ENCODE measurements at places on chromosomes 16 and 17.

DNA sequence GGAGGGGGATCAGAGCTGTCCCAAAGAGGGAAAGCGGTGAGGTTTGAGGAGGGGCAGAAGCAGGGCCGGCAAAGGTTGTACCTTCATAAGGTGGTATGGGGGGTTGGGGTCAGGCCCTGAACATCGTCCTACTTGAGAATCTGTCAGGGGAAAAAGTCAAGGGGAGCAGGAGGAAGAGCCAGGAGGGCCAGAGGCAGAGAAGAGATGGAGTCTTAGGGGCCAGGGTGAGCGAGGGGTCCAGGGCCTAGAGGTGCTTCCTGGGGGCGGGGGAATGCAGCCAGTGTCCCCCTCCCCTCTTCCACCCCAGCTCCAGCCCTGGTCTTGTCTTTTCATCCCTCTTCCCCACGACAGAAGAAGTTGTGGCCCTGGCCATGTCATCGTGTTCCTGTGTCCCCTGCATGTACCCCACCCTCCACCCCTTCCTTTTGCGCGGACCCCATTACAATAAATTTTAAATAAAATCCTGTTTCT is 1.3 kb upstream of the PRRT2 start:
- DNase-seq, result no peak

DNA sequence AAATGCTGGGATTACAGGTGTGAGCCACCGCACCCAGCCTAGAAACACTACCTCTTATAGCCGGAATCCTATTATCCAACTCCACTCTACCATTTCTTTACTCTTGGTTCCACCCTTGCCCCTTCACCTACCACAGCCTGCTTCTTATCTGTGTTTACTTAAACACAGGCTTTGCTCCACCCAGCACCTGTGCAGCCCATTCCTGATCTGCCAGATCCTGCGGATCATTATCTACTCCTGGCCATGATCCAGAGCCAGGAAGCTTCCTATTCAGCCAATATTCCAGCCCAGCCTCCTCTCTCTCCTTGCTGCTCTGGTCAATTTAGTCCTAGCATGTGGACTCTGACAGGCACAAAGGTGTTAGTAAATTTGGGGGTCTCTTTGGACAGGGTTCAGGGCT is 98.8 kb upstream of the MED13 start:
- DNase-seq, result peak; percentile 10

- peak; percentile 85 for DNase-seq
These were observed at the start of gene METRN for GRCh38 chr16:714558-715476. TSS of gene METRN (plus strand) at chr16:715118. CDS start at chr16:715290, 172 bp downstream.

GRCh38 chr16:69903865-69904415 is 47.2 kb upstream of the CLEC18A start:
- no peak for DNase-seq

- no peak for DNase-seq
These were observed 652 bp downstream of the VPS35L start for GRCh38 chr16:19555938-19556771.

DNA sequence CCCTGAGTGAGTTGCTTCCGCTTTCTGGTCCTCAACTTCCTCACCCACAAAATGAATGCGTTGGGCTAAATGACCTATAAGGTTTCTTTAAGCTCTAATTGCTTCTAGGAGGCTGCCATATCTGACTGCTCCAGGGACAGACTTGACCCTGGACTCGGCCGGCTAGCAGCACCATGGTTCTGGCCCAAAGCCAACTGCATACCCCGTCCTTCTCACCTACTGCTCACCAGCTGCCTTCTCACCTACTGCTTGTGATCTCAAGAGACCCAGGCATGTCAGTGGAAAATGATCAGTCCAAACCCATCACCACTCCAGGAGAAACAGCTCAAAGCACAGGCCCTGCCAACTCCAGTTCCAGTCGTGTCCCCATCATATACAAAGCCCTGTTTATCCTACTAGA is 124.3 kb upstream of the IRX5 start:
- DNase-seq, result no peak

DNA sequence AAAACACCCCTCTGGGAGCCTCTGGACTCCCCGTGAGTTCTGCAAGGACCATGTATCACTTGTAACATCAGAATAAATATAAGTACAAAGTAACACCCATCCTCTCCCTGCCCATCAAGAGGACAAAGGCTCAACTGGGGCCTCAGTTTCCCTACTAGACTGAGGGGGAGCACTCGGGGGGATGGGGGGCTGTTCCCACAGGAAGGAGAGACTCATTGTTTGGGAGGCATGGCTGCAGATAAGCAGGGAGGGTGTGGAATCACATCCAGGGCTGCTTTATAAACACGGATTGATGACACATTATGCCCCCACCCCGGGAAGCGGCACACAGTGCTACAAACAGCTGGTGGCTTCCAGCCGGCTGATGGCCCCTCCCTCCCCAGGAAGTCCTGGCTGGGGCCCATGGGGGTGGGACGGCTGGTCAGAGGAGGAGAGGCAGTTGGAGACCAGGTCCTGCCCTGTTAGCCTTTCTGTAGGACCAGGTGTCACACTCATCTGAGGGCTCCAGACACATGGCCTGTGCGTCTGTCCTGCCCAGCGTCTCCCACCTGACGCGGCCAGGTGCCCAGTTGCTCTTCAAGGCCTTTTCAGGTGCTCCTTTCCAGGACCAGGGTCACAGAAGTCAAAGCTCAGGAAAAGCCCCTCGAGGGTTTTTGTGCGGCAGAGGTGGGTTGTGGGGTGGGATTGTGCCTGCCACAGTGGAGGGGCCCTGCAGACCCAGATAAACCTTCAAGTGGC is 1.3 kb upstream of the MPG start:
- DNase-seq, result no peak

- no peak for DNase-seq
These were observed 849 bp downstream of the PRR29 start for GRCh38 chr17:63998721-63999679.

DNA sequence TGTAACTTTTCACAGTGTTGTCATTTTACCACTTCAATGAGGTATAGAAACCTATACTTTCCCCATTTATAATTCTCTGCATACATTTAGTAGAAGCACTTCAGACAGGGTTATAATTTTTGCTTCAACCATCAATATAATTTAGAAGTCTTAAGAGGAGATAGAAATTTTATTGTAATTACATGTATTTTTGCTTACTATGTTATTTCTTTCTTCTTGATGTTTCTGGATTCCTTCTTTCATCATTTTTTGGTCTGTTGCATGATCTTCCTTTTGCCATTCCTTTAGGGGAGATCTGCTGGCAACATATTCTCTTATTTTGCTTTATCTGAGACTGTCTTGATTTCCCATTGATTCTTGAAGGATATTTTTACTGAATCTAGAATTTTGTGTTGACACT is 31.1 kb downstream of the SPECC1 start:
- DNase-seq, result no peak

GRCh38 chr16:85377388-85378144 is 235.6 kb upstream of the GSE1 start:
- DNase-seq, result no peak

DNA sequence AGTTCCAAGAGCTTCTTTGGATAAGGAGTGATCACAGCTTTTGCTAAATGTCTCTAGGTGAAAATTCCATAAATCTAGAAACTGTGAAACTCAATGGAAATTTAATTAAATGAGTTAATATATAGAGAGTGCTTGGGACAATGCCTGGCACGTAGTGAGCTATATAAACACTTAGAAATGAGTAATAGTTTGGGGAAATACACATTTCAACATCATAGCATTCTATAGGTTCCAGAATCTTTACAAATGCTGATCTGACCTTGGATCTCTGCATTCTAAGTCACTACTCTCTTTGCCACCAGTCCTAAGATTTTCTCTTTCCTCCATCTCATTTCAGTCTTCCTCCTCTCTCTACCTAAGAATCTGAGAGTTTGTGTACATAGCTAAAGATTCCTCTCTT is 175.6 kb downstream of the SOX9 start:
- no peak for DNase-seq

DNA sequence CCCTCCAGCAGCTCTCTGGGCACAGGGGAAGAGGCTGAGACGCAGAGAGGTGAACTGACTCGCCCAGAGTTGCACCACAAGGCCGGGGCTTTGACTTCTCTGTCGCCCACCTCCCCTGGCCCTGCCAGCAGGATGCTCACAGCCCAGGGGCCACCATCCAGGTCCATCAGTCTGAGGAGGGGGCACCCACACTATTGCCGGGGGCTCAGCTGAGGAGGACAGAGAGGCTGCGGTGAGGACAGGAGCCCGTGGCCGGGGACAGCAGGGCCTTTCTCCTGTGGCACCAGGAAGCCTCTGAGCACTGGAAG is 32.6 kb downstream of the KDM8 start:
- DNase-seq, result no peak

DNA sequence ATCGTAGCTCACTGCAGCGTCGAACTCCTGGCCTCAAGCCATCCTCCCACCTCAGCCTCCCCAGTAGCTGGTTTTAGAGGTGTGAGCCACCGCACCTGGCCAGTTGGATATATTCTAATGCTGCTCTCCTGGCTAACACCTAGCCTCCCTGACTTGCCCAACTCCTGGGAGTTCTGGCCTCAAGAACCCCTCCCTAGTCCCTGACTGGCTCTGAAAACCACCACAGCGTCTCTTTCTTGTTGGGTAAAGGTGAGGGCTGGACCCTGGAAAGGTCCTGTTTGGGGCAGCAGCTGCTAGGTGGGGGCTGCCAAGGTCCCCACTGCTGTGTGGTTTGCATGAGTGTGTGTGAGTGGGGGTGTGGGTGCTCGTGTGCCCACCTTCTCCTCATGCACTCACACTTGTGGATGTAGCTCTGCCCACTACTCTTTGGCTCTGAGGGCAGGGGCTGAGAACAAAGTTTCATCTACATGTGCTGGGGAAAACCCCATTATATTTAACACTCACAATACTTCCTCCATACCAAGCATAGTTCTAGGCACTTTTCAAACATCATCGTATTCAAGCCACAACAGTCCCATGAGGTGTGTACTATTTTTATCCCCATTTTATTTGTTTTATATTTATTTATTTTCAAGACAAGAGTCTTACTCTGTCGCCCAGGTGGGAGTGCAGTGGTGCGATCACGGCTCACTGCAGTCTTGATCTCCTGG is 7.1 kb upstream of the SPNS3 start:
- no peak for DNase-seq

GRCh38 chr16:31429314-31429713 is 1.2 kb upstream of the COX6A2 start:
- no peak for DNase-seq

GRCh38 chr17:82376042-82376730 is 4.6 kb downstream of the UTS2R start:
- no peak for DNase-seq

GRCh38 chr16:67387479-67388079 is 5.7 kb downstream of the TPPP3 start:
- DNase-seq, result no peak

DNA sequence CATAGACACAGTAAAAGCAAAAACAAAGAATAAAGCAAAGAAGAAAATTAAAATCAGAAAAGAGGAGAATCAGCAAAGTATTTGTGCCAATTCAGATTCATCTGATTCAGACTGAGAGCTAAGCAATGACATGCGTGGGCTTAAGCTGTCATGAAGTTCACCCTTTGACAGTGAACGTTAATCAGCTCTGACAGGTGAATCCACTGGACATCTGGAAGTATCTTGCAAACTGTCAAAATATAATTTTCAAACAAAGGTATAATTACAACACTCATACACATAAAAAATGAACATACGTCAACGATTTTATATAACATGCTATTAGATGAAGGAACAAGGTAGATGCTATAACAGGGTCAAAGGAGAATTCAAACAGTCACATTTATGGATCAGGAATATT is 596.3 kb upstream of the SALL1 start:
- no peak for DNase-seq

DNA sequence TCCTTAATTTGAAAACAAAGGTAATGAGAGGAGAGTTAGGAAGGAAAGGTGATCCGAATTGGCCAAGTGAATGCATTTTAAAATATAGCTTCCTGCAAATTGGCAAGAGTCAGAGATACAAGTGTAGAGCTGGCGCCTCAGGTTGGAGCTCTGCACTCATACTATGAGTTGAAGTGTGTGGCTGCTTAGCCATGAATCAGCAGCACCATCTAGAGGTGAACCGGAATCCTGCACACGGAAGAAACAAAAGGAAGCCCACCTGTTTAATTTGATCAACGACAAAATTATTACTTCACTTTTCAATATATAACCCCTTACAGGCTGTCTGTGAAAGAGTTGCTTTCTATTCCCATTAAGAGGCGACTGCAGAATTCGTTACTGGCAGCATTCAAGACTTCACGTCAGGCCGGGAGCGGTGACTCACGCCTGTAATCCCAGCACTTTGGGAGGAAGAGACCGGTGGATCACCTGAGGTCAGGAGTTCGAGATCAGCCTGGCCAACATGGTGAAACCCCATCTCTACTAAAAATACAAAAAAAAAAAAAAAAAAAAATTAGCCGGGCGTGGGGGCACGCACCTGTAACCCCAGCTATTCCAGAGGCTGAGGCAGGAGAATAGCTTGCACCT is 1253.7 kb upstream of the CDH8 start:
- DNase-seq, result no peak

GRCh38 chr16:66926961-66927436 is 1.7 kb upstream of the RRAD start:
- DNase-seq, result no peak

GRCh38 chr16:75550211-75550662 is 5.8 kb downstream of the TMEM231 start:
- peak; percentile 20 for DNase-seq
